NCI-H2227 treated with DMSO at 0.1 percent for 48 hours (cell line): ENCODE measurements at places on chromosomes 5 and 9.

DNA sequence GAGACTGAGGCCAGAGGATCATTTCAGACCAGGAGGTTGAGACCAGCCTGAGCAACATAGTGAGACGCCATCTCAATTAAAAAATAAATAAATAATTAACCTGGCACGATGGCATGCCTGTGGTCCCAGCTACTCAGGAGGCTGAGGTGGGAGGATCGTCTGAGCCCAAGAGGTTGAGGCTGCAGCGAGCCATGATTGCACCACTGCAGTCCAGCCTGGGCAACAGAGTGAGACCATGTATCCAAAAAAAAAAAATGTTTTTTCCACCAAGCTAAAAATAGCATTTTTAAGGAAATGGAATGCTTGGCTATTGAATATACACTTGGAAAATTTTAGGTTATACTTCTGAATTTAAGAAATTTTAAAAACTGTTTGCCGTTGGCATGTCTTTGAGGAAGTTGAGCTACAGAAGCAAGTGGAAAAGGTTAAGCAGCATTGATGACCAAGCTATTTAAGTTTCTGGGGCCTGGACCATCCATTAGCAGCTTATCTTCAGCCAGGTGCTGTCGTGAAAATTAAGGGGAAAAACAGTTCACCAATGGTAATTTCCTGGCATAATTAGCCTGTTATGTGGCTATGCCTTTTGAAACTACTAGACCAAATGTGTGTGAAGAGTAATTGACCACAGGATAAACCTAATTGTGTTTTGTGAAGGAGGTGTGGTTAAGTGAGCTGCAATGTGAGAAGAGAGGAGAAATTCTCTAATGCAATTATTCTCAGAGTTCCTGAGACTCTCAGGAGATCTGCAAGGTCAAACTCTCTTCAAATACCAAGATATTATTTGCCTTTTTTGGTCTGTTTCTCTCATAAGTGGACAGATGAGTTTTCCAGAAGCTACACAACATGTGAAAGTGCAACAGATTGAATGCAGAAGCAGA, 21.0 kb downstream of the F2R start:
- no peak for DNase-seq

- no peak for DNase-seq
These were observed 64.2 kb upstream of the OLFM1 start for GRCh38 chr9:135023088-135023785.

- DNase-seq, result no peak
These were observed 13.3 kb downstream of the MYOZ3 start for GRCh38 chr5:150674341-150674821.

- DNase-seq, result no peak
These were observed 65.3 kb upstream of the NFIB start for GRCh38 chr9:14379280-14379679.

DNA sequence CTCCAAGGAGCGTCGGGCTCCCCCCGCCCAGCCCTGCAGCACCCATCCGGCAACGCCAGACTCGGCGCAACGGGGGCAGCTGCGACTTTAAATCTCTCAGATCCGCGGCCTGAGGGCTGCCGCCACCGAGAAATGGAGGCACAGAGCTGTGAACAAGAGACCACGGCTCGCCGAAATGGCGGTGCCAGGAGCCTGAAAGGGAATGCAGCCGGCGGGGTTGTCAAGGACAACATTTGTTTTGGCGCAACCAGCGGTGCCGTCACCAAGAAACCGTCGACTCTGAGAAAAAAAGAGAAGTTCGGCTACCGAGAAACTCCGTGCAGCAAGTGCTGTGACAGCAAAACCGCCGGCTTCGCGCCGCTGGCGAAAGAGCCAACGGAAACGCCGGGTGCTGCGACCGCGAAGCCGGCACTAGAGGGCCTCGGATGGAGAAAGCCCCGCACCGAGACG, 2.1 kb upstream of the ANXA2R start:
- peak; percentile 94 for DNase-seq

GRCh38 chr9:132412089-132412488, 2.1 kb downstream of the CFAP77 start:
- no peak for DNase-seq

GRCh38 chr9:77744841-77745430, 96.8 kb upstream of the GNA14 start:
- peak; percentile 11 for DNase-seq

DNA sequence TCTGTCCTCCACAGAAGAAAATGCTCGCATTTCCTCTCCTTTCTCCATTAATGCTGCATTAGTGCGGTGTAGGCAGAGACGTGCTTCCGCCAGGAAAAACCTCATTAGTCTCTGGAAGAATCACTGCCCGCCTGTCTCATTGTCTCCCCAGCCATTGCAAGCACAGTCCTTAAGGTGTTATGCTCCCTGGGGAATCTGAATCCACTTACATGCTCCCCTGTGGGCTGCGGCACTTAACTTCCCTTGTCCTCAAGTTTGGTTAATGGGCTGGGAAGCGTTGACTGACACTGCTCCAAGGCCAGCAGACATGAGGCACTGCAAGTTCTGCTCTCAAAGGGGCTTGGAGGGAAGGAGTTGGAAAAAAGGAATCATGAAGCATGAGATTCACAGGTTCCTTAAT, 41.6 kb downstream of the TARS1 start:
- no peak for DNase-seq

DNA sequence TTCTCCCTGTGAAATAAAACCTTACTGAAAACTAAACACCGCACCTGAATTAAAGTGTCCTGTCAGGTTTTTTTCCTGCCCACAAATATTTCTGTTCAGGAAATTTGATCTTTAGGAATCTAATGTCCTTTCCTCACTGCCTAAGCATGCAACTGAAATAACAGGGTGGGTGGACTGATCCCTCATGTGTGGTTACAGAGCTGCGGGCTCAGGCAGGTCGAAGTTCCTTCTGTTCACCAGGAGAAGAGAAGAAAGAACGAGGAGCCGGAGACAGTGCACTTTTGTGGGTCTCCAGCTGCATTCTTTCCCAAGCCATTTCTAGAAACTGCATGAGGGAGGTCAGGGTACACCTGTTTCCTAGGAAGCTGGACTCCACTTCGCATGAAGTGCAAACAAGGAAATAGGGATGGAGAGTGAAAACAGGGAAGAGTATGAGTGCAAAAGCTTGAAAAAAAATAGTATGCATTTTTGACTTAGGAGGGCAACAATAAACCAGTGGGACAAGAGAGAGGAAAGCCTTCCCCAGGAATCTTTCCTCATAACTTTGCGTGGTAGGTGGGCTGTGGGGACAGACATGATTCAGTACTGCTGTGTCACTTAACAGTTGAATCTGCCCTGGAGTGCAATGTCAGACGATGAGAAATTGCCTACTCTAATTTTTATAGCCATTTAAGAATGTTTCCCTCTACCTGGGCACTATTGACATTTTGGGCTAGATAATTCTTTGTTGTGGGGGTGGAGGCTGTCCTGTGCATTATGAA, 60.3 kb downstream of the GCNT1 start:
- DNase-seq, result no peak

DNA sequence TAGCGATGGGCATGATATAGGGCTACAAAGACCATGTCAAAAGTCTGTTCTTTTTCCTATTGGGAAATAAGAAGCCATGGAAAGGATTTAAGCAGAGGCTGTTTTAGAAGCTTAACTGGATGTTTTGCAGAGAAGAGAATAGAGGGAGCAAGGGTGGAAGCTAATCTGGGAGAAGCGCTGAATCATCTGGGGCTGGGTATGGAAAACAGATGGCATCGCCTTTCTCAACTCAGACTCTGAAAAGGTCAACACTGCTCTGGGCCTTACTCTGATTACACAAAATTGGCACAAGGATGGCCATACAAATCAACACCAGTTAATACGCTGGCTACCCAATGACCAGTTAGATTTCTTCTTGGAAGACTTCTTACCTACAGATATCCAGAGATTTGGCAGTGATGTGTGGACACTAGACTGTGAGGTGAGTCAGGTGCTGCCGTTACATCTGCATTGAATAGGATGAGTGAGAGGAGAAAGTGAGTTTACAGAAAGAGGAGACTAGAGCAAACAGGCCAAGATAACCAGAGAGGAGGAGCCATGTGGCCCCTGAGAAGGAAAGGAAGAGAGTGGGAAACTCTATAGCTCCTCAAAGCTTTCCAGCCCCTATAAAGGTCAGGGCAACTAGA, 6.2 kb upstream of the TCERG1 start:
- DNase-seq, result no peak

- DNase-seq, result no peak
These were observed 45.9 kb upstream of the ANKRD31 start for GRCh38 chr5:75282581-75282980.

GRCh38 chr9:14902561-14902960, 7.7 kb downstream of the FREM1 start:
- DNase-seq, result no peak

DNA sequence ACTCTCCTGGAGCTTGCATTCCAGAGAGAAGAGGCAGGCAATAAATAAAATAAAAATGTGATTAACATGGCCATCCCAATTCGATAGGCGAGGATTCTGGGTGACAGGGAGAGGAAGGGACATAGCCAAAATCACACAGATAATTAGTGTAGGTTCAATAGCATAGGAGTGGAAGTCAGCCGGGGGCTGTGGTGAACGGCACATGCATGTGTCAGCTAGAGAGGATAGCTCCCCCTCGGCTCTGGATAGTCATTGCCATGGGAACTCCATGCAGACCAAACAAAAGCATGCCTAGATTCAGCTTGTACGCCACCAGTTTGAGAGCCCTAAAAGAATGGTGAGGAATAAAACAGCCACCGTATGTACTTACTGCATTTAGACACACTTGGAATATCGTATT, 223.5 kb downstream of the GRIA1 start:
- DNase-seq, result no peak

DNA sequence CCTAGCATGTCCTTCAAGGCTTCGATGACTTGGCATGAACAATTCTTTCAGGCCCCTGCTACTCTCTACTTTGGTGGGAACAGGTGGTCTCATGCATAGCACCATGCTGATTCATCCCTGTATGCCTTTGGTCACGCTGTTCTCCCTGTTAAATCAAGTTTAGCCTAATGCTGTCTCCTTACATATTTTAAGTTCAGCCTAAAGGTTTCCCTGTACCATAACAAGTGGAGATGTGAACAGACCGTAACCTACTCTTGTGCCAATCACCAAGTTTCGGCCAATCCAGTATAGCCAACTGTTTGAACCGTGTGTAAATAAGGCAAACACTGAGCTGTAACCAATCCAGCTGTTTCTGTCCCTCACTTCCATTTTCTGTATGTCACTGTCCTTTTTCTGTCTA, 8.0 kb downstream of the GAS1 start:
- no peak for DNase-seq

DNA sequence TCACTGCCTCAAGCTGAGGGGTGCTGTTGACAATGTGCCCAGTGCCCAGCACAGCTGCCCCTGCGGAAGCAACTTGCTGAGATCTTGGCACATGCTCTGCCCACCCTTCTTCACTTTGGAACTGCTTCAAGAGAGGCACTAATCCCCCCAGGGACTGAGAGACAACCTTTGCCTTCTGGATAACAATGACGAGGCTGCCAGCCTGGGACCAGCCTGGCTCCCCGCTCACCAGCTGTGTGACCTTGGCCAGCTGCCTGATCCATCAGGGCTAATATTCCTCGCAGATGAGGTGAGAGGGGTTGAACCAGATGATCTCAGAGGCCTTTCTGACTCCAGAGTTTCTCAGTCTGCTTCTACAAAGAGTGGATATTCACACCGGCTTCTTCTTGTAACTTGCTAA, 81.0 kb downstream of the SHB start:
- DNase-seq, result no peak

GRCh38 chr5:13673511-13673910, 271.0 kb downstream of the DNAH5 start:
- DNase-seq, result no peak

GRCh38 chr5:139446956-139447779, 7.8 kb upstream of the DNAJC18 start:
- no peak for DNase-seq

GRCh38 chr5:142726188-142726731, 40.4 kb upstream of the FGF1 start:
- DNase-seq, result no peak

- DNase-seq, result no peak
These were observed 104.7 kb downstream of the KCTD16 start for GRCh38 chr5:144275329-144275728.

GRCh38 chr9:93292288-93292615, 108.3 kb downstream of the WNK2 start:
- DNase-seq, result no peak

DNA sequence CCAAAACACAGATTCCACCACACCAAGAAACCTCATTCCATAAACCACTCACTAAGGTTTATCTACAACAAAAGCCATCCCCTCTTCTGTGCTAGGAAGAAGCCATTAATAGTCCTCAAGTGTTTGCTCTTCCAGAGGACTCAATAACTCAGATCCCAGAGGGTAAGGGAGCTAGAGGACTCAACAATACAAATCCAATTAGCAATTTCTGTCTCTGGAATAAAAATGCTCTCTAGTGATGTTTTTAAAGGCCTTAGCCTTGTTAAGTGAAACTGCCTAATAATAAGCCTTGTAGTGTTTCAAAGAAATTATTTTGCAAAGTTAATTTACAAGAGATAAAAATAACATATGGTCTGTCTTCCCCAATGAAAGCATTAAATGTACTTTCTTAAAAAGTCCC, 942.4 kb downstream of the CDH12 start:
- peak; percentile 52 for DNase-seq

GRCh38 chr5:152907488-152908245, 502.6 kb upstream of the NMUR2 start:
- no peak for DNase-seq

- DNase-seq, result no peak
These were observed 8.8 kb downstream of the KCNV2 start for GRCh38 chr9:2725898-2726649.

GRCh38 chr9:90870621-90871326, 69.2 kb downstream of the SYK start:
- DNase-seq, result peak; percentile 87

DNA sequence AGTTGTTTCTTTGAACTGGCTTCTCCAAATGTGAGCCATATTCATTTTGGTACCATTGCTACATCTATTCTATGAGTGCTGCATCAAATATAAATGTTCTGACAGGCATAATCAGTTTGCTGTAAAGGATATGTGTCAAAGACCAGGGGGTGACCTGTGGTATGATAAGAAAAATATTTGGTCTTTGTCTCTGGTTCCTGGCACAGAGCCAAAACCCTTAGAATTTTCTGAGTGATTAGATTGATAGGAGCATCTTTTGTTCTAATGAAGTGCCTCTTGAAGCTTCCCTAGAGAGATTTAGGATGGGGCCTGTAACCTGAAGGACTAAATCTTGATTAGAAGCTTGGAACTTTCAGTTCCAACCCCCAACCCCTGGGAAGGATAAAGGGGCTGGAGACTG, 256.3 kb downstream of the NNT start:
- DNase-seq, result no peak

DNA sequence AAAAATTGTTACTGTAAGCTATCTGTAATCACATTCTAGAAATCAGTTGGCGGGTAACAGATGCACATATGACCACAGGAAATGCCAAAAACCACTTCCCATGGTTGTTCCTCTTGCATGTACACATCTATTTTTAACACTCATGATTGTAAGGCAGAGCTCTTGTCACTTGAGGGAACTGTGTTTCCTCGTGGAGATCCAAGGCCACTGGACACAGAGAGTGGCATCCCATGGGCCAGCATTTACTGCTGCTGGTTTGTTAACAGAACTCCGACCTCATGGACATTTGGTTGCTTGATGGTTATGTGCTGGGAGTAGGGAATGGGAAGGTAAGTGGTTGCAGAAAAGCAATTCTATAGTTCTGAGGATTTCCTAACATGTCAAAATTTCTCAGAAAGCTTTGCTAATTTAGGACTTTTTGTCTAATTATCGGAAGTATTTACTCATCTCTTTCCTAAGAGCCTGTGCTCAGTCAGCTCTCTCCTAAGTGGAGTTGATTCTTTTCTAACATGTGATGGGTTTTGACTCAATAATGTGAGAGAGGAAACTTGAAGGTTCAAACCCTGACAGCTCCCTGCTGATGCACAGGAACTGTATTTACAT, 202.0 kb upstream of the NR3C1 start:
- DNase-seq, result no peak

GRCh38 chr5:373710-374602, 52.4 kb downstream of the AHRR start:
- peak; percentile 25 for DNase-seq
